ENCODE measurements at places on chromosomes 13 and 19. TPM values are rescaled to one million over a fixed set of nuclear protein-coding genes. Genes with fewer than 3 reads are reported as not detected.

Gene ETHE1
- total RNA-seq: 114 TPM

Gene GPR12
- not detected for total RNA-seq

Gene CLEC17A
- under 0.01 TPM for total RNA-seq

Gene HDGFL2
- total RNA-seq: 75.8 TPM

Gene PSG6
- total RNA-seq: not detected

Gene KCNC3
- total RNA-seq: under 0.01 TPM

Gene ETV2
- total RNA-seq: 0.30 TPM

Gene SPRYD7
- total RNA-seq: 4.2 TPM

Gene SPRY2
- total RNA-seq: 26.3 TPM
